ENCODE measurements at places on chromosomes 11 and 22. TPM values are rescaled to one million over a fixed set of nuclear protein-coding genes. Genes with fewer than 3 reads are reported as not detected.

DGCR6 gene
- 6.3 TPM for total RNA-seq

MIOX gene
- not detected for total RNA-seq

DNA sequence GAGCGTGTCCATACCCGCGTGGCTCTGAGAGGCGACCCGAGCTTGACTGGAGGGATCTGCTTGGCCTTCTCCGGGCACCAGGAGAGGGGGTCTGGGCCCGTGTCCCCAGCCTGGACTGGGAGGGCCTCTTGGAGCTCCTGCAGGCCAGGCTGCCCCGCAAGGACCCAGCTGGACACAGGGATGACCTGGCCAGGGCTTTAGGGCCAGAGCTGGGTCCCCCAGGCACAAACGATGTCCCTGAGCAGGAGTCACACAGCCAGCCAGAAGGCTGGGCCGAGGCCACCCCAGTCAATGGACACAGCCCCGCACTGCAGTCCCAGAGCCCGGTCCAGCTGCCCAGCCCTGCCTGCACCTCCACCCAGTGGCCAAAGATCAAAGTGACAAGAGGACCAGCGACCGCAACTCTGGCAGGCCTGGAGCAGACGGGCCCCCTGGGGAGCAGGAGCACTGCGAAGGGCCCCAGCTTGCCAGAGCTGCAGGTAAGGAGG lies 38.2 kb downstream of the TRIOBP start:
- H3K27ac ChIP-seq: no peak overlapping the region
- no peaks in the 10 kb centered on the region for H3K36me3 ChIP-seq
- no peak for DNase-seq
- peaks cover 12% of the 10 kb centered on the region for H3K4me1 ChIP-seq

DNA sequence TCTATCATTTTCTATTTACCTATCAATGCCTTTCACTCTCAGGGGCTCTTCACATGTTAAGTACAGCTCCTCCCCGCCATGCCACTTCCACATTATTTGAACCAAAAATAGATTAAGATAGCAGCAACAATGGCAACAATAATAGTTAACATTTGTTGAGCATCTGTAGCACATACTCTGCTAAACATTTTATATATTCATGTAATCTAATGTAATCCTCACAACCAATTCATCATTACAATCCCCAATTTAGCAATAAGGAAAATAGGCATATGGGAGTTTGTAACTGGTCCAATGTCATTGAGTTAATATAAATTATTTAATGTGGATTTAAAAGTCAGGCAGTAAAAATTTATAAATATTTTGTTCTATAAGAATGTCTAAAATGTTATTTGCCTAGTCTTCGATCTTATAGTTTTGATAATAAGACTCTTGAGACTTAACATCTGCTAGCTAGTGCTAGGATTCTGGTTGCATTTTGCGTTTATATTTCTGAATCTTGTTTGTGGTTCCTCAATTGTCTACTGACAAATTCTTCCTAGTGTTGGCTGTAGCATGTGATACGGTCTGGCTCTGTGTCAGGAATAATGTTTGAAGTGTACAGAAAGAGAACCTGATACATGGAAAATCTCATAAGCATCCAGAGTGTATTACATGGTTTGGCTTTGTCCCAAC lies 621.5 kb upstream of the LUZP2 start:
- no peak overlapping the region for H3K4me3 ChIP-seq
- no peak overlapping the region for H3K27ac ChIP-seq
- H3K4me1 ChIP-seq: no peaks in the 10 kb centered on the region
- H3K36me3 ChIP-seq: no peaks in the 10 kb centered on the region

DNA sequence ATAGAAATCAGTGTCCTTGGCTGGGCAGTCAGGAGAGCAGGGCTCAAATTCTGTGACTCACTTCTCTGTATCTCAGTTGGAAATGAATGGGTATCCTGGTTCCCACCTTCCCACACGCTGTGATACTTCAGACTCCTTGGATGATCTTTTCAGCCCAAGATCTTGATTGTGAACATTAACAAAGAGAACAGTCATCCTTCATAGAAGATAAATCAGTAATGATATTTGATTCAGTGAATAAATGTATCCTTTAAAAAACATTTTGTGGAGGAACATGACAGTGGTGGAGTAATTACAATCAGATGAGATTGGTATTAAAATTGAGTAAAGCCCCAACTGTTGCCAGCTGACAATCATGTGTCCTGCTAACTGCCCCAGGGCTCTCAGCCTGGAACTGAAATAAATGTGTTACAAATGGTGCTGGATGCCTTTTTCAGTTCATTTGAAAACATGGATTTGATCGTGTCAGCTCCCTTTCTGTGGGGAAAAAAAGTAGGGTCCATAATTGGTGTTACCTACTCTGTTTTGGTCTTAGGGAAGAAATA lies 72.9 kb upstream of the OR5AN1 start:
- no peaks in the 10 kb centered on the region for H3K4me1 ChIP-seq
- no peak overlapping the region for H3K27ac ChIP-seq

DNA sequence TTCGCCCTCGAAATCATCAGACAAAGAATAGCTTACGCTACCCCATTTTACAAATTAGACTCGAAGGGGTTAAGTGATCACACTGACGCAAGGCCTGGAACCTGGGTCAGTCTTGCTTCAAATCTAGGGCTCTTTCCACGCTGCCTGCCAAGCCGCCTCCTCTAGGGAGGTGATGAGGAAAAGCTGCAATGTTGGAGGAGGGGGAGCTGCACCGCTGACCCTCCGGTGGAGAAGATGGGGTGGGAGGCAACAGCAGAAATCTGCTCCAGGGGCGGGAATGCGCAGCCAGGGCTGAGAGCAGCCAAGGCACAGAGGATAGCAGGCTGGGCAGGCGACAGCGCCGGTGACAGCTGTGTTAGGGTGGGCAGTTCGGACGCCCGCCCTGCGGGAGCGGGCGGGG lies 595 bp downstream of the SYVN1 start:
- peaks cover 38% of the 10 kb centered on the region for H3K36me3 ChIP-seq
- peak overlapping the region; percentile 98 for H3K27ac ChIP-seq
- DNase-seq: peak; percentile 72
- H3K27me3 ChIP-seq: no peaks in the 10 kb centered on the region
- peak overlapping the region; percentile 80 for H3K4me3 ChIP-seq

All from suprapubic skin (tissue), 4 donors.